HCT116 (cell line): ENCODE measurements at places on chromosomes 3 and 15. TPM values are rescaled to one million over a fixed set of nuclear protein-coding genes. Genes with fewer than 3 reads are reported as not detected.

DNA sequence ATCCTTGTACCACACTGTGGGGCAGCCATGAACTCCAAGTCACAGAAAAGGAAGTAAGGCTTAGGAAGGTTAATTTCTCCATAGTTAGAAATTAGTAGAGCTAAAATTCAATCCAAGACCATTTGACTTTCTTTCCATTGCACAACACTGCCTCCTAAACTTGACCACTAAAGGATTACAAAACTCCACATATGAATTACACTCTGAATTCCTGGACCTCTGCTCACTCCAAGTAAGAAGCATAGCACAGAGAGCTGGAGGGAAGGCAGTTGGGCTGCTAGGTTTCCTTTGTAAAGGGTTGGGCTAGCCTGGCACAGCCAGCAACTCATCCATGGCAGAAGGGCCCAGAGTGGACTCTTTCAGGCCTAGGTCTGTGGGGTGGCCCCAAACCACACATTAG is 134.4 kb downstream of the MYLK start:
- no peak for DNase-seq

GRCh38 chr15:77066971-77067690 is 3.8 kb downstream of the TSPAN3 start:
- DNase-seq = no peak

GRCh38 chr3:50395070-50395860 is 35.9 kb upstream of the TMEM115 start:
- no peak for DNase-seq

- peak; percentile 54 for DNase-seq
Measured at GRCh38 chr3:127970966-127971592, 56.0 kb downstream of the KBTBD12 start.

DNA sequence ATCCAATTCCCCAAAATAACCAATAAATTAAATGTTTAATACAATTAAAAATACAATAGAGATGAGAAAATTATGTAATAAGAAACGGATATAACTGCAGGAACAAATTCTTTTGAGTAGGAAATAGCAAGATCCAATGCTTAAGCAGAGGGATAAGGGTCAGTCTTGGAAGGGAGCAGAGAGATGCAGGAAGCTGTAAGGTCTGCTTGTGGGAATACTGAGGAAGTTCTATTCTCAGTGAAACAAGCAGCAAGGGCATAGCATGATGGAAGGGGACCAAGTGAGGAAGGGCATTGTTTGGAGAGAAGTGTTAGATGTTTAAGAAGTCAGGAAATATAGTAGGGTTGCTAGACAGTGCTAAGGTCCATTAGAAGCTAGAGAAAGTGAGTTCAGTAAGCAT is 409.0 kb downstream of the TBC1D5 start:
- no peak for DNase-seq

DNA sequence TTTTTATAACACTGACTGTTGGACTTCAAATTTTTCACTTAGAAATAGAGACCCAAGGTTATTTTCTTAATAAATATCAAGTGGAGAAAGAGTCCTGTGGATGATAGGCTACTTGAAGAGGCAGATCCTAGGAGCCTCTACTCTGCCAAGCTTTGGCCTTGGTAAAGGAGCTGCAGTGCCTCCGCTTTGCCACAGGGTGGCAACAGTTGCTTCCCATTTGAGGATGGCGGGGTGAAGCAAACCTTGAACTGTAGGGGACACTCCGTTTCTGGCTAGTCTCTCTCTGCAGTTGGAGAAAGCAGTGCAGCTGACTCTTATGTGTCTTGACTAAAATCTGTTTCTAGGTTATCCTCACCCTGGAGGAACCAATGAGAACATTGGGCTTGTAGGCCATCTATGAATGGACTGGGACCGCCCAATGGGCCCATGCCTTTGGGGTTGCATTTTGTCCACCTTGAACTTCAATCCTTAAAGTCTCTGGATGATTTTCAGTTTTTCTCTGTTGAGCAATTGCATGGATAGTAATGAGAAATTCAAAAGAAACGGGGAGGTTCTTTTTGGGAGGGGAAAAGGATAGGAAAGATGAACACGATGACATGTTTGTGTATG is 9.8 kb downstream of the SCG5 start:
- DNase-seq = peak; percentile 23

GRCh38 chr3:116442331-116443021 is 2.8 kb downstream of the LSAMP start:
- DNase-seq = no peak

DNA sequence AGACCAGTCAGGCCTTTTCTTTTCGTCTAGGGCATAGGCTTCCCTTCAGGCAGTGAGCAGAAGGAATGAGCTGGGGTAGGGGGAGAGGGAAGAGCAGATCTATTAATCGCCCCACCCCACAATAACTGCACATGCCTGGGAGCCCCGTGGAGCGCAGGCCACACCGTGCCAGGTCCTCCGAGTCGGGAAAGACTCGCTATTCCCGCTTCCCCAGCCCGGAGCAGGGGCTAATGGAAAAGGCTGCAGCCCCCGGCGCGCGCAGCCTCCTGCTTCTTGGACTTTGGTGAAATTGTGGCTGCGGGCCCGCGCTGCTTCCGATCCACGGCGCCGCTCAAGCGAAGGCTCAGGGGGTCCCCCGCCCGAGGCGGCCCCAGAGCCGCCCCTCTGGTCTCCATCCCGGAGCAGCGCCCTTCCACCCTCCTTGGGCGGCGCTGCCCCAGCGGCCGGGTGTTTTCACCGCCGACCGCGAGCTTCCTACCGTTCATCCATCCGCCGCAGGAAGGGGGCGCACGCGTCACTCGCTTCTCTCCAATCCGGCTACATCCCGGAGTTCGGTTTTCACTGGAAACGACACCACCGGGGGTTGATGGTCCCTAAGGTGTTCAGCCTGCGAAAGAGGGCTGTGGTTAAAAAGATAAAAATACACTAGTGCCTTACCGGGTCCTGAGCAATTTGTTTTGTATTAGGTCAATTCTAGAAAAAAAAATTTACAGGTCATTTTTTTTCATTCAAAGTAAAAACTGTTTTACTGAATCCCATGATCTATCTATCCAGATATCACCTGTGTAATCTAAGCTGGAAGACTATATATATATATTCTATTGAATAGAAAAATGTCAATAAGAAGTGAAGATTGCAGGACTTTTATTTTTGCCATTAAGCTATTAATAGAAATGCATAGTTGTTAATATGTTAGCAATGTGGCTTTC is 4.4 kb upstream of the SYNM start:
- peak; percentile 36 for DNase-seq

DNA sequence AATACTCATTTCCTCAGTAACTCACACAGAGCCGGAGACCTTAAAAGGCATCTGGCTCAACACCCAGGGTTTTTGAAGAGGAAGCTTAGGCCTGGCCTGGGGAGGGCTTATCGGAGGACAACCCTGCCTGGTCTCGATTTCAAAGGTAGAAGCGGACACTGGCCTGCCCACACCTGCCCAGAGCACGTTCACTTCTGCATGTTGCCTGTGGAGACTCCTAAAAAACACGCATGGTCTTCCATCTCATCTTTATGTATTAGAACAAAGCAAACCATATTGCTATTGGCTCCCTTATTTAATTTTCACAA is 55.5 kb upstream of the FURIN start:
- DNase-seq = no peak

DNA sequence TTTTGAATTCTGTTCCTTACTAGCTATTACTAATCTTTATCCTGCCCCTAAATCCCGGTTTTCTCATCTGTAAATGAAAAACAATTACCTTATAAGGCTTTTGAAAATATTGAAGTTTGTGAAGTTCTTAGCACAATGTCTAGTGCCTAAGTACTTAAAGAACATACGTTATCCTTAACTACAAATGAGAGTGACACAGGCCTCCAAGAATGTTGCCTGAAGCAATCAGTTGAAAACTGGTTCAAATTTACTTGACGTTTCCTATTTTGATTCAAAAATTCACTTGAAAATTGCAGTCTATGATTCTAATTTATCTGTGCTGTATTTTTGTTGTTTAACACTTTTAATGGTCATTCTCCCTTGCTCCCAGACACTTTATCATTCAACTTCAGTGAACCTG is 3.2 kb downstream of the SENP7 start:
- DNase-seq = no peak

DNA sequence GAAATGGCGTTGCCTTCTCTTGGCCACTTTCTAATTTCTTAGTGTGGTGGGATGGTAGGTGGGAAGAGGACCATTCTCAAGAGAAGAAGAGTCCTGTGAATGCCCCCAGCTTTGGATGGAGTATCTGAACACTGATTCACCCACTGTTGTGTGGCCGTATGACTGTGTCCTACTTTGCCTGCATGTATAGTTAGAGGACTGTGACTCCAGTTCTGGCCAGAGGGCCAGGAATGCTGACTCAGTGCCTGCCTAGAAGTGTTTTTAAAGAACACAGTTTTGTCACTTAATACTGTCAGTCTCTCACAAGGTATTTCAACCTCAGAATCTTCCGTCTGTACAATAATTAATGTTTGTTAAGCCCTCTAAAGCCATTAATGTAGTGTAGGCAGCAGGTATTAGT is 2.1 kb downstream of the SEC61A1 start:
- DNase-seq = no peak

DNA sequence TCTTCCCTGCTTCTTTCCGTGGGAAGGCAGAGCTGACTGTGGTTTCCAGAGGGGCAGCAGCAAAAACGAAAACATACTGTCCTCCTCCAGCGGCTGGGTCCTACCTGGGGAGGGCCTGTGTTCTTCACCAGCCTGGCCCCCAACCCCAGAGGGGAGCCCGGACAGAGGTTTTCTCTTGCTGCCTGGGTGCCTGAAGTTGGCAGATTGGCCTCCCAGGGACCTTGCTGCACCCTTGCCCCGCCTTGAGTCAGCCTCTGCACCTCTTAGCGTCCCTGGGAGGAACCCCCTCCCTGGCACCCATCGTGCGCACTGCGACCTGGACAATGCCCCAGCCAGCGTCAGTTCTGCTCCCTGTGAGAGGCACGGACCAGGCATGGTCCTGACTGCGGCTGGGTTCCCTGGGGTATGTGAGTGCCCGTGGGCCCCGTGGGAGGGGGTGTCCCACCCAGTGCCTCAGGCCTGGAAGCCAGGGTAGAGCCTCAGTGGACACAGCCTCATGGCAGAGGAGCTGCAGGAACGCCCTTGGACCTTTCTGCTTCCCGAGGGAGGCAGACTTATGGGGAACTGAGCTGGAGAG is 56.8 kb upstream of the PRR23E start:
- no peak for DNase-seq

GRCh38 chr3:47004369-47005211 is 25.1 kb downstream of the NBEAL2 start:
- DNase-seq = no peak

GRCh38 chr15:64749167-64749566 is 26.2 kb downstream of the RBPMS2 start:
- DNase-seq = no peak

DNA sequence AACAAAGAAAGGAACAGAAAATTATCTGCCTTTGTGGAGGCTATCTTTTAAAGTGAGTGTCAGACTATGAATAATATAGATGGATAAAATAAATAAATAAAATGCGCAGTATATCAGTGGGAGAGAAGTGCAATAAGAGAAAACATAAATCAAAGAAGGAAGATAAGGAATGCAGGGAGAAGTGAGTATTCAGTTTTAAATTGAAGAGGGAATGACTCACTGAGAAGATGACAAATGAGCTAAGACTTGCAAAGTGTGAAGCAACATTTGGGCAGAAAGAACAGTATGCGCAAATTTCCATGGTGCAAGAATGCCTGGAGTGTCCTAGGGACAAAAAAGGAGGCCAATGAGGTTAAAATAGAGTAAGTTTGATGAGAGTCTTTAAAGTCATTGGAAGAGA is 1300.1 kb upstream of the ALCAM start:
- no peak for DNase-seq

DNA sequence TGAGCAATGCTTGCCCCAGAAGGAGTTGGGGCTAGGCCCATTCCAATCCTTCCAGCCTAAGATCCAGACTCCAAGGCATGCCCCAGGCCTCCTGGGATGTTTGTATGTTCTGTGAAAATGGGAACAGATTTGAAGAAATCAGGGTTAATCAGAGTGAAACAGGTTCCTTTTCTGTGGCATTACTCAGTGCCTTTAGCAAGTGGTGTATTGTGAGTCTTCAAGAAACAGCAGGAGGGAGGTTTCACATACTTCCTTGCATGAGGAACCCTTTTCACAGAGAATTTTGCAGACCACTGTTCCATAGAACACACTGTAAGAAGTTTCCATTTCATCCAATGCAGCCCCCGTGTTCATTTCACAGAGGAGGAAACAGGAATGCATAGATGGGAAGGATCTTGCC is 8.4 kb upstream of the CDC25A start:
- no peak for DNase-seq

DNA sequence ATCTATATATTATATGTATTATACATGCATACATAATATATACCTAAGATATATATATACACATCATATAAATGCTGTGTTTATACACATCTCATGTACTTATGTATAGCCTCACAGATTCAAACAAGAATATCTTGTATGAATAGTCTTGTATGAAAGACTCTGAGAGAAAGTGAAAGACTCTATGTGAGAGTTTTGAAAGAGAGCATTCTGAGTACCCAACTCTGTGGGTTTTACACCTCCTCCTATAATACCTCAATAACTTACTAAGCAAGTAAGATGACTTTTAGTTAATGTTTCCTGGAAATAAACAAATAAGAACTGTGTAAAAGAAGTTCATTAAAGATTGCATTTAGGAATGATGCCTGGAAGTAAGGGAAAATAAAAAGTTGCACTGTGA is 108.1 kb upstream of the GMNC start:
- DNase-seq = no peak

DNA sequence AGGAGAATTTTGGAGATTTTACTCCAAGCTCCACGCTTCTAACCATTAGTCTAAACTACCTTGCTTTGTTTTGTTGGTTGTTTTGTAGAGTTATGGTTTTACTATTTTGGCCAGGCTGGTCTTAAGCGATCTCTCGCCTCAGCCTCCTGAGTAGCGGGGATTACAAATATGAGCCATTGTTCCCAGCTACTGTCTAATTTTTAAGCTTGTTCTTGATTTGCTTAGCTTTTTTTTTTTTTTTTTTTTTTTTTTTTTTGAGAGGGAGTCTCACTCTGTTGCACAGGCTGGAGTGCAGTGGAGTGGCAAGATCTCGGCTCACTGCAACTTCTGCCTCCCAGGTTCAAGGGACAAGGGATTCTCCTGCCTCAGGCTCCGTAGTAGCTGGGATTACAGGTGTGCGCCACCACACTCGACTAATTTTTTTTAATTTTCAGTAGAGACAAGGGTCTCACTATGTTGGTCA is 28.5 kb downstream of the EFCAB12 start:
- DNase-seq = peak; percentile 54

GRCh38 chr3:77191014-77191413 is 151.1 kb downstream of the ROBO2 start:
- DNase-seq = no peak

- no peak for DNase-seq
Measured at GRCh38 chr3:122488262-122488973, 26.3 kb downstream of the KPNA1 start.

GRCh38 chr15:68528626-68529290 is 50.0 kb upstream of the CORO2B start:
- no peak for DNase-seq

- DNase-seq = no peak
Measured at GRCh38 chr15:100022391-100022790, 289.2 kb upstream of the LYSMD4 start.

The GOLGA8M gene
- 0.44 TPM for total RNA-seq

The NANOGP8 gene
- not detected for total RNA-seq

The KNG1 gene
- total RNA-seq = 0.25 TPM

The DNASE1L3 gene
- total RNA-seq = not detected

The FMN1 gene
- 0.39 TPM for total RNA-seq

The IP6K1 gene
- total RNA-seq = 30.6 TPM

The GOLGA8T gene
- total RNA-seq = not detected

The CCDC191 gene
- 4.1 TPM for total RNA-seq

The ESYT3 gene
- total RNA-seq = 0.05 TPM

The HRG gene
- 0.42 TPM for total RNA-seq

The BUB1B gene
- 92.9 TPM for total RNA-seq

The SPG21 gene
- total RNA-seq = 72.7 TPM

The OR4M2 gene
- total RNA-seq = not detected
